ENCODE measurements at places on chromosomes 1 and 21.

DNA sequence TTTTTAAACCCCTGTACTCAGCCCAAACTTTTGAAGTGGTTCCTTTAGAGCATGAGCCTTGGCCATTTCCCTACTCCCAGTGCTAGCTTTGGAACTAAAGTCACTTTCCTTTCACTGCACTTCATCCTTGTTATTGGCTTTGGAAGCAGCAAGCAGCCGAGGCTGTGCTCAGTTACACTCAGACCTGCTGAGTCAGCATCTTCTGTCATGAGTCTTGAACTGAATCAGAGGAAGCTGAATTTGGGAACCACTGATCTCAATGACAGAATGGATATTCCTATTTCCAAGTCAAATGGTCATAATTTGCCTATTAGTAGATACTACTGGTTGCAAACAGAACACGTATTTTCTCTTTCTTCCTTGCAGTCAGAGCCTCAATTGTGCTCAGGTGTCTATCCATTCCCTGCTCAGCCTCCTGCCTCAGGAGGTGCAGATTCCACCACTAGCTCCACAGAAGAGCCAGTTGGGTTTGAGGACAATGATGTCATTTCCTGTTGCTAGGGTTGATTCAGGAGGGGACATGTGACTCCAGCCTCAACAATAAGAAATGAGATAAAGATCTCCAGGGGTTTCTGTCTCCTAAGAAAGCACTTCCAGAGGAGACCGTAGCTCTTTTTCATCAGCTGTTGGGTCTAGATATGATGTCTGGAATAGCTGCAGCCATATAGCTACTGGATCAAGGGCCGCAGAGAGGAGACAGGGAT, 44.9 kb upstream of the NTPCR start:
- no peak for DNase-seq

DNA sequence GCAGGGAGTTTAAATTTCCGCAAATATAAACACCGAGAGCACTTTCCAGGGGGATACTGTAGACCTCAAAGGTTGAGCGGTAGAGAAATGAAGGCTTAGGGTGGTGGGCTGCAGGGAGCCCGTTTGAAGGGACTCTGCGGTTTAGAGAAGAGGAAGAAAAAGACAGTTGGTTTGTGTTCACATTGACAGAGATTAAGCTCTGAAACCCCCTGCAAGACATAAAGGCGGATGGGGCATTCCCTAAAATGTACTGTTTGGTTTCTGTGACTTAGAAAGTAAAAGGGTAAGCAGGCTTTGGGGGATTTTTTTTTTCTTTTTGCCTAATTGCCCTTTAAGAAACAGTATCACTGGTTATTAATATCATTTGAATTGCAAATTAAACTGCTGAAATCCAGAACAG, 1.3 kb downstream of the KAZN start:
- DNase-seq = no peak

- no peak for DNase-seq
Observed at GRCh38 chr1:222347627-222348026, 200.3 kb downstream of the HHIPL2 start.

- no peak for DNase-seq
Observed at GRCh38 chr1:24878045-24878444, 52.0 kb downstream of the RUNX3 start.

DNA sequence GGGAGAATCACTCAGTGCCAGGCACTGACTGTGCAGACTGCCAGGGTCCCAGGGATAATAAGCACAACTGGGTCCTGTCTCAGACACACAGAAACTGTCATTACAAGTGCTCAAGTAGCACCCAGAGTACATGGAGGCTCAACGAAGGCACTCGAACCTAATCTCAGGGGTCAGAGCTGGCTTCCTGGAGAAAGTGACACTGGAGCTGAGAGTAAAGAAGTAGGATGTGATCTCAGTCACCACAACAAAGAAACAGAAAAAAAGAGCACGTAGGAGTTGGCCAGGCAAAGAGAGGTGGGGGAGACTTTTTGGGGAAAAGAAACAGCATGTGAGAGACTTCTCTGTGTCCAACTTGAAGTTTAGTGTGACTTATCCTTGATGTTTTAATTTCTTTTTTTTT, 1.3 kb downstream of the CATSPER4 start:
- no peak for DNase-seq

- DNase-seq = no peak
Observed at GRCh38 chr1:20590306-20590777, 1.4 kb downstream of the CDA start.

DNA sequence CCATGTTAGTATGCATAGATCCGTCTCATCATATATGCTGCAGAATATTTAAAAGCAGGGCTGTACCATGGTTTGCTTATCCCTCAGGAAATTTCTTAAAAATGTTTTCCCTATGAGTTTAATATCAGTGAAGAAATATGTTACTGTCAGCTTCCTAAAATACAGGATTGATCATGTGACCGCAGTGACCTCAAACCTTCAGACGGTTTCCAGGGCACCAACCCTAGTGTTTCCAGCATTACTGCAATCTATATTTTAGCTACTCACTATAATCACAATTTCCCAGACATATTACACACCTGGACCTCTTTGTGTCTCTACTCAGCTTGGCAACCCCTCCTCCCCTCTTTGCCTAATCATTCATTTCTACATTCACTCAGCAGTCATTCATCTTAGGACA, 7.7 kb upstream of the SDHB start:
- DNase-seq = no peak

DNA sequence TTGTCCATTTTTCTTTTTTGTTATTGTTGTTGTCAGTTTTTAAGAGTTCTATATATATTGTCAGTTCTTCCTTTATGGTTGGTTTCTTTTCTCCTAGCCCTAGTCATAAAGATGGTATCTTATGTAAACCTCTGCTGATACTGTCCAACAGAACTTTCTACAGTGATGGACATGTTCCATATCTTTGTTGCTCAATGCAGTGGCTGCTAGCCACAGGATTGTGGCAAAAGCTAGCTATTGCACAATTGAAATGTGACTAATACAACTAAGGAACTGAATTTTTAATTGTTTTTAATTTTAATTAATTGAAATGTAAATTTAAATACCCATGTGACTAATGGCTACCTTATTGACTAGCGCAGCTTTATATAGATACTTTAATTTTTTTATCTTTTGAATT, 411.8 kb upstream of the PTBP2 start:
- no peak for DNase-seq

DNA sequence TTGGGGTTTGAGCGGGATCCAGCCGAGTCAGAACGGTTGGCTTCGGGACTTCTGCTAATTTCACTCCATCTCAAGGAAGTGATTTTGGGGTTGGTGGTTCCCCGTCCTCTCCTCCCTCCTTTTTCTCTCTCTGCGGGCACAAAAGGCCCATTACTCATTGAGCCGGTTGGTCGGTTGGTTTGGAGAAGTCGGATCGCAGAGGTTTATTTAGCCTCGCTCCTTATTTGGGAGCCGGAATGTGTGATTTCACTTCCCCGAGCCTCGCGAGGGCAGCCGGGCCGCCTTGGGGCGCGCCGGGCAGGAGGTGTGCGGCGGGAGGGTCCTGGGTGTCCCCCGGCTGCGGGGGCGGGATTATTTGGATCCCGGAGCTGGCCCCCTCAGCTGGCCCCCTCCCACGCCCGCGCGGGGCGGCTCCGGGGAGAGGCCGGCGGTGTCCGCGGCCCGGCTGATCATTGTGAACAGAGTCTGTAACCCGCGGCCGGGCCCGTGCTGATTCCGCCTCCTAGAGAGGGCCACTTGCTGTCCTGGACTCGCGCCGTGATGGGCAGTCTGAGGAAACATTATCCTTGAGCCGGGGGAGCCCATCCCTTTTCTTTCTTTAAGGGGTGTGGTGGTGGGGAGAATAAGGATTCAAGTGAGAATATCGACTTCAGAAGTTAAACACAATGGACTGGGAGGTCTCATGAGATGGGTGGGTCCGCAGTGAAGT, 1.2 kb downstream of the MAPKAPK2 start:
- peak; percentile 29 for DNase-seq

- no peak for DNase-seq
Observed at GRCh38 chr1:156112276-156113137, 2.0 kb upstream of the LMNA start.

GRCh38 chr1:6864166-6864565, 78.9 kb downstream of the CAMTA1 start:
- DNase-seq = no peak

GRCh38 chr1:202501281-202501680, 152.8 kb downstream of the PPP1R12B start:
- DNase-seq = no peak

- no peak for DNase-seq
Observed at GRCh38 chr21:45322960-45323461, 35.3 kb upstream of the POFUT2 start.

DNA sequence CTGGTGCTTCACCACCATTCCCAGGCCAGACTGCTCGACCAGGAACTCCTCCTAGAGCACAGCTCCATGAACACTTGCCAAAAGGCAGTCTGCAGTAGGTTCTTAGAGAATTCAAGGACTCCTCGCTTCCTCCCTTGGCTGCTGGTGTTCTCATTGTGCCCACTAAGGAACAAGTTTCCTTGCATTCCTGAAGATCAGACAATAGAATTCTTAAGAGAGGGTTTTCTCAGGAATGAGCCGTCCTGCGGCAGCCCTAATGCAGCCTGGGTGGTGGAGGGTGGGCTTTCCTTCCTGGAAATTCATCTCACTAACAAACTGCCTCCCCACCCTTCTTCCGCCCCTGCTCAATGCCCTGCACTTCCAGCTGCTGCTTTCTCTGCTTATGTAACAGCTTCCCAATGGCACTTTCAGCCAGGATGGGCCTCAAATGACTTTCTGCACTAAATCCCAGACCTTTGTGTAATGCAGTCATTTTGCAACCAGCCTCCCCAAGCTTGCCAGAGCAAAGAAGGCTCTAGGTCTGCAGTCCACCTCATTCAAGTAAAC, 287.9 kb downstream of the PLPP3 start:
- no peak for DNase-seq

- no peak for DNase-seq
Observed at GRCh38 chr1:29330089-29330488, 93.8 kb downstream of the PTPRU start.

DNA sequence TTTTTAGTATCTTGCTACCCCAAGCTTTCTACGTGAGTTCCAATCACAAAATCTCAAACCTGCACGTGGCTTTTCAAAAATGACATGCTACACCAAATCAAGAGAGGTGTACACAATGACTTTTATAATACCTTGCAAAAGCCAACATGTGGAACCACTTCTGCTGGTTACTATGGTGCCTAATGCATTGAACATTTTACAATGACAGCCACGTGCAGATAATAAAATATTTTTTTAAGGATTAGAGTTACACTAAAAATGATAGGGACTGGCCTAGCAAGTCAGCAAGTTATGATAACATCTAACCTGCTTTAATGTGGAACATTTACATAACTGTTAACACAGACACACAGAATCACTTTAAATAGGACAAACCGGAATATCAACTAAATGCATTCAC, 30.2 kb downstream of the EYA3 start:
- no peak for DNase-seq

GRCh38 chr1:228333739-228334115, 72.9 kb downstream of the TRIM11 start:
- DNase-seq = no peak

GRCh38 chr1:64356636-64357256, 113.2 kb upstream of the CACHD1 start:
- no peak for DNase-seq

GRCh38 chr1:244368279-244368678, 83.4 kb downstream of the ADSS2 start:
- DNase-seq = no peak

GRCh38 chr1:7726623-7727022, 44.5 kb upstream of the VAMP3 start:
- DNase-seq = no peak

GRCh38 chr1:219585837-219586455, 27.0 kb downstream of the ZC3H11B start:
- no peak for DNase-seq

DNA sequence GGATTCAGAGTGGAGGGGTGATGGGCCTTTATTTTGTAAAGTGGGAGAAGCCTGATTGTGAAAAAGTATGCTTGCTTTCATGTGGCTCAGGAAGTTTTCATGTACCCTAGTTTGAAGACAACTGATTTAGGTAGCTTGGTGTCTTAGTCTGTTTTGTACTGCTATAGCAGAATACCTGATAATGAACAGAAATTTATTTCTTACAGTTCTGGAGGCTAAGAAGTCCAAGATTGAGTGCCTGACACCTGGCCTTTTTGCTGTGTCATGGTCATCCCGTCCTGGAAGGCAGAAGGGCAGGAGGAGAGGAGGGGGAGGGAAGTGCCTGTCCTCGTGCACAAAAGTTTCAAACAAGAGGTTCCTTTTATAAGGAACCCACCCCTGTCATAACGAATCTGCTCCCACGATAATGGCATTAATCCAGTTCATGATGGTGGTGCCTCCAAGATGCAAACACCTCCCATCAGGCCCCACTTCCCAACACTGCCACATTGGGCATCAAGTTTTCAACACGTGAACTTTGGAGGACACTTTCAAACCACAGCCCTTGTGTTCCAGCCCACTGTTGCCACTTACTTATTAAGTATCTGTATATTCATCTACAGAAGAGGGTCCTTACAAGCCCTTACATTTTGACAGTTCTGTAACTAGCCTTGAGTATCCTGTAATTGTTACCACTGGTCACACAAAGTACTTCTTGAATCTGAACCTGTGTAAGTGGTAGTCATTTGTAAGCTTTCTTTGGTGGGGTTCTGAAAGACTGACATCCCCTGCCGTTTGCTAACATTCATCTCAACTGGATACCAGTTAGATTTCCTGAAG, 9.5 kb downstream of the UCK2 start:
- DNase-seq = no peak

DNA sequence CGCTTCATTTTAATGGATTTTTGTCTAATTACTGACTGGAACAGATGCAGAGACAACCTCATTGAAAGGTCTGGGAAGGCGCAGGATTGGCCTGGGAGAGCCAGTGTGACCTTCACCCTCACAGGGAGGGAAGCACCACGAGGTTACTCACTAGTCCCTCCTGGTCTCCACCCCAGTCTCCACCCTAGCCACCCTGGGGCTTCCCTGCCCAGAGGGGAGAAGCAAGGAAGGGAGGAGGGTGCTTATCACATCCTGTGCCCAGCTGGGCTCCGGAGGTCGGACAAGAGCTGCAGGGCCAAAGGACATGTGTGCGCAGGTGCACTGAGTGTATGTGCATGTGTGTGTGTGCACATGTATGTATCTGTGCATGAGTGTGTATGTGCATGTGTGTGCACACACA, 220.1 kb upstream of the VAMP3 start:
- no peak for DNase-seq

- no peak for DNase-seq
Observed at GRCh38 chr21:43020177-43020576, 45.8 kb downstream of the PKNOX1 start.

DNA sequence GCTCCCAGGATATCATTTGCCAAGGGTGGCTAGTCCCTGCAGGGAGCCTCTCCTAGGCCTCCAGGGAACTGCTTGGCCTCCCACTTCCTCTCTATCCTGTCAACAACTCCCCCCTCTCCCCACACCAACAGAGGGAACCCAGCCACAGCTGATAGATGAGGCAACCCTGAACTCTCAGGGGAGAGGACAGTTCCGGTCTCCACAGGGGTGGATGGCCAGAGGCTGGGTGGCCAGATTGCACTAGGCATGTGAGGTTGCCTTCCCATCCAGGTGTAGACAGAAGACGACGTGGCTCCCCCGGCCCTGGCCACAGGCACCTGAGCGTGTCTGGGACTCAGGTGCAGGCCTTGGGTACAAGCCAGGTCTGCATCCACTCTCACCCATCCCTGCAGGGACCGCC, 53.3 kb downstream of the TOR1AIP2 start:
- DNase-seq = no peak
